ENCODE measurements at places on chromosomes 1 and 21.
A peak's percentile ranks its signal among the peaks of the same experiment; 100 is the strongest.

GRCh38 chr1:244296003-244296402 is 155.7 kb downstream of the ADSS2 start:
- no peak for DNase-seq

GRCh38 chr1:242089911-242090310 is 91.0 kb upstream of the MAP1LC3C start:
- DNase-seq = no peak

DNA sequence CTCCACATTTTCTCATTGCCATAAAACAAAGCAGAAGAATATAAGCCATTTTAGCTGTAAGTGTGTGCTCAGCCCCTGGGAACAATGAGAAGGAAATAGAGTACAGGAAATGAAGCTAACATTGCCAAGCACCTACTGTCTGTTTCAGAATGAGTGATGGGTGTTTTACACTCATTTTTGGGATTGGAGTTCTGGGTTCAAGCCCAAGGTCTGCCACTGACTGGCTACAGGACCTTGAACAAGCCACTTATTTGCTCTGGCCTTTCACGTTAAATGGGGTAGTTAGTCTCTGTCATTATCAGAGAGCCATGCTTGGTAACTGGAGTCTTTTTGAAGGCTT is 80.7 kb upstream of the KAZN start:
- DNase-seq = peak; percentile 31

DNA sequence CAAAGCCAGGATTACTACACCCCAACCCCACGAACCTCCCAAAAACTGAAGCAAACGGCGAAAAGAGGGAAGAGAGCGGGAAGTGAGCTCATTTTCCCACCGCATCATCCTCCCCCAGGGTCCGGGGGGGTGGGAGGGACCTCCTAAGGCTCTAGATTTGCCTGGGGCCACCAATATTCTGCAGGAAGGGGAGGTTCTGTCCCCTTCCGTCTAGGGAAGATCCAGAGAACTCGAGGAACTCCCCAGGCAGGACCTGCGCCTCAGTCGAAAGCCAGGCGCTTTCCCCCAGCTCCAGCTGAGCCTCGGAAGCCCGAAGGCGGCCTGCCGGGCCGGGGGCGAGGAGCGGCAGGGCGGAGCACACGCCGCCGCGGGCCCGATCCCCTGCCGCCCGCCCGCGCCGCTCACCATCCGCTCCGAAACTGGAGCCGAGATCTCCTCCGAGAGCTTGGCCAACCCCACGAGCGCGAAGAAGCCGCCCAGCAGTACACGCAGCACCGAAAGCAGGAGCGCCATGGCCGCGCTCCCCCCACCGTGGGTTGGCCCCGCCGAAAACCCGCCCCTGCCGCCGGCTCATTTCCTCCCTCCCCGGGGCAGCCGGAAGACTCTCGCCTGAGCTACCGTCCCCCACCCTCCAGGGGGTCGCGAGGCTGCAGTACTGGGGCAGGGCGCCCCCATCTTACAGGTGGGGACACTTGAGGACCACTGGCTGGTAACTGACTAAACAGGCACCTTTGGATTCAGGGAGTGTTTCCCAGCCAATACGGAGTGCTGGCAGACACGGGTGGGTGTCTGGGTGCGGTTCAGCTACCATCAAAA is at the start of gene TMEM35B:
TSS of gene TMEM35B (minus strand) at position 555 of the 816 bp plus-strand sequence. CDS start at position 513, 42 bp downstream.
- peak; percentile 41 for DNase-seq

DNA sequence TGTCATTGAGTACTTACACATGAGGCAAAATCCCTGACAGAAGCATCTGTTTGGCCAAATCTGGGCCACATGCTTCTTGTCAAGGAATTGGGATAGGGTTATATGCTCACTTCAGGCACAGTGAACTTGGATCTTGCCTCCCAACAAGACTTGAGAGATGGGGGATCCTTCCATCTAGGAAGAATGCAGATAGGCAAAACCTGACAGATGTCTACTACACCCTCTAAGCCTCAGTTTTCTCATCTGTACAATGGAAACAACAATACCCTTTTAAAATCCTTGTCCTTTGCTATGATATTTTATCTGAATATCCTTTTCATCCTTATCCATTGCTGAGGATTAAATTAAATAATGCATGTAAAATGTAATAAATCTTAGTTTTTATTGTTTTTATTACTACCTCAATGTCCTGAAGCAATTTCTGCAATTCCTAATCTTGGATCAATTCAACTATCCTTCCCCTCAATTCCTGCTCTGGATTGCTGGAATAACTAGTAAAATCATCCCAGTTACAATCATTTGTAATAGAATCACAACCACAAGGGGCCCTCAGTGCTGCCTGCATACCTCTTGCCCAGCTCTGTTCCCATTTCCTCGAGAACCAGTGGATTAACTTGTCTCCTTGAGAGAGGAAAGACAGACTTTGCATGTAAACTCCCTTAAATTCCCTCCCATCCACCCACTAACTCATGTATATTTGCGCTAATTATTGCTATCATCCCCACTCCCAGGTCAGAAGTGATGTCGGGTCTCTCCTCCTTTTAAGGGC is 8.1 kb upstream of the XPR1 start:
- no peak for DNase-seq

- DNase-seq = no peak
These were observed 37.1 kb downstream of the TENT5C start for GRCh38 chr1:117642963-117643362.

- no peak for DNase-seq
These were observed 13.6 kb downstream of the DNAJC11 start for GRCh38 chr1:6688001-6688400.

- DNase-seq = peak; percentile 85
These were observed 391.5 kb downstream of the NTNG1 start for GRCh38 chr1:107532318-107532717.

DNA sequence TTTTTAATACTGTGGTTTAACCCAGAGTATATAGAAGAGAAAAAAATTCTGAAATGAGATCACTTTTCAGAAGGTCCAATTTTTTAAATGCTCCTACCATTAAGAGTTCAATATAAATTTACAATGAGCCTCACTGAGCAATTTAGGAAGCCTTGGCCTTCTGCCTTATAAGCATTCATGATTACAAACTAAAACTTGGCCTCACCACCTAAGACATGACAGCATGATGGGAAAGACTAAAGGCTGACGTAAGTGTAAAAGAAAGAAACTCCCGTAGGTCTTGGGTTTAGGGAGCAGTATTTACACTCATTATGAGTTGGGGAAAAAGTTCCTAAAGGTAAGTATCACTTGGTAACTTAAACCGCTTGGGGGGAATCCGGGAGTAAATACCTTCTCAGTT is 70.7 kb upstream of the ESRRG start:
- DNase-seq = no peak

DNA sequence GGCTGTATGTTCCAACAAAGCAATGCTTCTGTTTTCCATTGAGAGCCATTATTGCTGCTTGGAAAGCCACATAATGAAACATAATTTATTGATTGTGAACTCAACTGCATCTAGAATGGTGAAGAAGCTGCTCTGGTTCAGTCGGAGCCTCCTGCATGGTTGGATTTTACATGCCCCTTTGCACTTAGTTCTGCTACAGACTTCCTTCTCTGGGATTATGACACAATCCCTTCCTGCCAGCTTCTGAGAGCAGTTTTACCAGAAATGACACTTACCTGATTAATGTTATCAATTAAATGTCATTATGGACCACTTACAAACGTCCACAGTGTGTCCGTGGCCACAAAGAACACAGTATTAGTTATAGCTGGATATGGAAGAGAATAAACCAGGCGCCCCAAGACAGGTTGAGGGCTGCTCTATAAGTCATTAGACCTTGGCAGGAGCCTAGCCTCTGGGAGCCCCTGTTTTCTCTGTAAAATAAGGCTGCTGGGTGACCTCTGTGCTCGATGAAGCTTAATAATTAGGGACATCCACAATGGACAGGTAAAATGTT is 7.0 kb upstream of the CD58 start:
- DNase-seq = no peak

GRCh38 chr1:47751996-47752451 is 245.2 kb downstream of the TRABD2B start:
- DNase-seq = no peak

GRCh38 chr1:202698276-202698675 is 12.0 kb downstream of the SYT2 start:
- DNase-seq = no peak

GRCh38 chr1:42759114-42759513 is 7.7 kb downstream of the P3H1 start:
- DNase-seq = no peak

DNA sequence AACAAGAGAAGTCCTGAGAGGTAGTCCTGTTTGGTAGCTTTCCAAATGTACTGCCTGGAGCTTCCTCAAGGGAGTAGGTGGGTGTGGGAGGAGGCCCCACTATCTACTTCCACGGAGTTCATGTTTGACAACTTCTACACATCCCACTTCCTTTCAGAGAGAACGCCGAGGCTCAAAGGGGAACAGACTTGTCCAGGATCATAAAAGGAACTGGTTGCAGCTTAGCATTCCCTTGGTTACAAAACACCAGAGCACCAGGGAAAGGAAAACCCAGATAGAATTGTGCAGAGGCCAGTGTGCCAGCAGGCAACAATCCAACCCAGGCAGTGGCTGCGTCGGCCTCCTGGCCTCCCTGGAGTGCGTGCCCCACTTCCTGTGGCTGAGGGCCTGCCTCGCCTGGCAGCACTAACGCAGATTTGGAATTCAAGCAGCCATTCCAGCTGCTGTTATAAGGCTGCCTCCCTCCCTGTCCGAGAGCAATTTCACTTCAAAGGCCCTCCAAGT is 4.2 kb upstream of the RAP1GAP start:
- DNase-seq = no peak

- peak; percentile 36 for DNase-seq
These were observed 967 bp downstream of the CENPS start for GRCh38 chr1:10431070-10431730.

DNA sequence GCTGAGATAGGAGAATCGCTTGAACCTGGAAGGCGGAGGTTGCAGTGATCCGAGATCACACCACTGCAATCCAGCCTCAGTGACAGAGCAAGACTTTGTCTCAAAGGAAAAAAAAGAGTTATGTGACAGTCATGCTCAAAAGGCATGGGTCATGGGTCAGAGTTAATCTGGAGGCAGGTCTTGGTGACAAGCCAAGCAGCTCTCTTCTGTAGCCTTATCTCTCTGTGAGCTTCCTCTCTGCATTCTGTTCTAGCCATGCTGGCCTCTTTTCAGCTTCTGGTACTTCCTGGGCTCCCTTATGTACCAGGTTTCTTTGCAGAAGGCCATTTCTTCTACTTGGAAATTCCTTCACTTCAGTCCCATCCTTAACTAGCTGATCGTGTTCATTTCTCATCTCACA is 63.6 kb downstream of the NGF start:
- DNase-seq = no peak

DNA sequence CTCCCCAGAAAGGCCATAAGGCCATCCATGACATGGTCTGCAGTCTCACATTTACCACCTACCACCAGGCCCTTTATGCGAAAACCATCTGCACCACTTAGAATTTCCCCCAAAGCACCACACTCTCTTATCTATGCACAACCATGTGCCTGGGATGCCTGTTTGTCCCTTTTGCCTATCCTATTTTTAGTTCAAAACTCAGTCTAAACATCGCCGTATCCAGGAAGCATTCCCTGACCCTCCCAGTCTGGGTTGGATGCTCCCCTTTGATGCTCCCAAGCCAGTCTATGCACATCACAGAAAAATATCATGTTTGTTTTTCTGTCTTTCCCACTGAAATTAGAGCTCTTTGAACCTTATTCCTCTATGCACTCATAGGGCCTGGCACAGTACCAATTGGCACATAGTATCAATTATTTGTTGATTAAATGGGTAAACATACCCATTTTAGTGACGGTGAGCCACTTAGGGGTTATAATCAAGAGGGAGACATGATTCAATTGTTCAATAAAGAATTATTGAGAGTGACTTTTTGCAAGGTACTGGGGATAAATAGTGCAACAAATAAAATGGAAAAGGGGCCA is 6.7 kb downstream of the MPL start:
- DNase-seq = no peak

DNA sequence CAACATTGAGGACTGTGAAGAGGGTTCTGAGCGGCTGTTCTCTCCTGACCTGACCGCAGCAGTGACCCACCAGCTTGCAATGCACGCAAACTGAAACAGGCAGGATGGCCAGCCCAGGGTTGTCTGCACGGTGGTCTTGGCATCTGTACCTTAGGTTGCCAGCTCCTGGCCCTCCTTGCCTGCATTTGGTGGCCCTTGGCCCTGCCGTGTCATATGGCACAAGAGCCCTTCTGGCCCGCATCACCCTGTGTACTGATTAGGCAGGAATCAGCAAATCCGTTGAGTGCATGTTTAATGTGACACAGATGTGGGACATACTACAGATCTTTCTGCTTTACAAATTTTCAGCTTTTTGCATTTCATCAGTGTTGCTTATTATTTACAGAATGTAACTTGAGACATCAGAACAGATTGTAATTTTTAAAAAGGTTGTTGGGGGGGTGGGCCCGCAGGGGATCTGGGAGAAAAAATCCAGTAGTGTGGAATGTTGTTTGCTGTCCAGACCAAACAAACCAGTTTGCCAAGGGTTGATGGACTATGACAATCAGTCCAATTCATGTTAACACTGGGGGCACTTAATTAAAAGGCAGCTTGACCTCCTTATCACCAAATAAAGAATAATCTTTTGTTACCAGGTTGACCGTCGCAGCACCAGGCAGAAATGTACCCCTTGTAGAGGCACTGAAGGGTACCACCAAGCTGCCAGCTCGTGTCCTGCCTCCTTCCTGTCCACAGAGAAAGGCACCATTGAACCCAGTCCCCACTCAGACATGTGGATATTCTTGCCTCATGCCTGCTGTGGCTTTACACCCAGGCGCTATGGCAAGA is 132.6 kb downstream of the DHRS3 start:
- no peak for DNase-seq

- DNase-seq = no peak
These were observed 34.8 kb downstream of the ACOT7 start for GRCh38 chr1:6358757-6359201.

- peak; percentile 65 for DNase-seq
These were observed 722 bp downstream of the TUT4 start for GRCh38 chr1:52552236-52552504.

DNA sequence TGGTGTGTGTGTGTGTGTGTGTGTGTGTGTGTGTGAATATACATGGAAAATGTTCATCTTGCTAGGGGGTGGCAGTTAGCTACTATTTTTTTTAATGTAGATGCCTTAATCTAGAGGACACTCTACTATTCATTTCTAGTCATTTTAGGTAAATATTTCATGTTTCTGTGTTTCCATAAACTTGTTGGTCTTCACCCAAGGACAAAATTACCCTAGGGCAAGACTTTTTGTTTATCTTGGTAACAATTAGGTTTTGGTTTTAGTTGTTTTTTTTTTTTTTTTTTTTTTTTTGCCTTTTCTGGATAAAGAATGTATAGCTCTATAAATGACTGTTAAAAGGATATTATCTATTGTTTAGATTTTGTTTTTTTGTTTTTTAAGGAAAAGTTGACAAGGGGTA is 32.2 kb downstream of the CLEC20A start:
- DNase-seq = no peak

DNA sequence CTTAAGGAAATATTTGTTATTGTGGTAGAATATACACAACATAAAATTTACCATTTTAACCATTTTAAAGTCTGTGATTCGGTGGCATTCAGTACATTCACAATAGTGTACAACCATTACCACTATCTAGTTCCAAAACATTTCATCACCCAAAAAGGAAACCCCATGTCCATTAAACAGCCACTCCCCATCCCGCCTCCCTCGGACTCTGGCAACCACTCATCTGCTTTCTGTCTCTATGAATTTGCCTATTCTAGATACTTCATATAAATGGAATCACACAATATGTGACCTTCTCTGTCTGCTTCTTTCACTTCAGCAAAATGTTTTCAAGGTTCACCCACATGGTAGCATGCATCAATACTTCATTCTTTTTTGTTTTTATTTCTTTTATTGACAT is 51.3 kb downstream of the PTP4A2 start:
- DNase-seq = no peak
